ENCODE measurements at places on chromosomes 1 and 21. TPM values are rescaled to one million over a fixed set of nuclear protein-coding genes. Genes with fewer than 3 reads are reported as not detected.

ORC1 gene
- 30.3 TPM for total RNA-seq

SPATA21 gene
- total RNA-seq: not detected

CNKSR1 gene
- 6.4 TPM for total RNA-seq

CELA3B gene
- not detected for total RNA-seq

OR2T2 gene
- not detected for total RNA-seq

RHBDL2 gene
- total RNA-seq: not detected

C8B gene
- not detected for total RNA-seq

KIF21B gene
- 104 TPM for total RNA-seq

C1QTNF12 gene
- total RNA-seq: 1.4 TPM

SERPINC1 gene
- 0.17 TPM for total RNA-seq

TGFBR3 gene
- total RNA-seq: 12.9 TPM

PLEKHN1 gene
- total RNA-seq: 3.2 TPM

A3GALT2 gene
- not detected for total RNA-seq

KCNAB2 gene
- total RNA-seq: 294 TPM

STYXL2 gene
- not detected for total RNA-seq

HES3 gene
- not detected for total RNA-seq

DIRAS3 gene
- not detected for total RNA-seq

All from activated CD4-positive, alpha-beta T cell treated with anti-CD3 and anti-CD28 coated beads, Interleukin-2, amount 10 ng/mL, durations not matched to agents 7 days and 5 days (primary cell).